Epithelial cell of proximal tubule (primary cell): ENCODE measurements at places on chromosomes 16 and 17. TPM values are rescaled to one million over a fixed set of nuclear protein-coding genes. Genes with fewer than 3 reads are reported as not detected.

- DNase-seq: no peak
These were observed 2.0 kb downstream of the C16orf87 start for GRCh38 chr16:46828943-46829342.

- no peak for DNase-seq
These were observed 194.3 kb downstream of the ZNF423 start for GRCh38 chr16:49661465-49662187.

Gene SLC22A31
- total RNA-seq: not detected in 2 replicates

- no peak for DNase-seq
These were observed 42.0 kb upstream of the RBFOX1 start for GRCh38 chr16:7290682-7291081.
